ENCODE measurements at places on chromosomes 16 and 17. TPM values are rescaled to one million over a fixed set of nuclear protein-coding genes. Genes with fewer than 3 reads are reported as not detected.

CDH8 gene
- total RNA-seq, result not detected

ALOX12B gene
- not detected for total RNA-seq

ADAMTS18 gene
- total RNA-seq, result not detected

IL17C gene
- total RNA-seq, result not detected

SCN4A gene
- total RNA-seq, result 0.15 TPM

CDRT15 gene
- total RNA-seq, result not detected

PIPOX gene
- 3.0 TPM for total RNA-seq

PLLP gene
- total RNA-seq, result not detected

KRTAP3-2 gene
- not detected for total RNA-seq

TUBB3 gene
- 559 TPM for total RNA-seq

ABCA3 gene
- total RNA-seq, result 2.3 TPM

ABCA8 gene
- 85.1 TPM for total RNA-seq

ARHGDIG gene
- 0.73 TPM for total RNA-seq

ERI2 gene
- total RNA-seq, result 41.7 TPM

P3H4 gene
- total RNA-seq, result 64.2 TPM

FOXC2 gene
- total RNA-seq, result 1.0 TPM

PIGW gene
- 5.8 TPM for total RNA-seq

KRTAP1-1 gene
- total RNA-seq, result not detected

ZNF207 gene
- total RNA-seq, result 91.3 TPM

RDM1 gene
- 0.87 TPM for total RNA-seq

NEK8 gene
- total RNA-seq, result 4.4 TPM

TMED6 gene
- total RNA-seq, result 0.29 TPM

RPRML gene
- not detected for total RNA-seq

MT1G gene
- not detected for total RNA-seq

RNF157 gene
- total RNA-seq, result 1.7 TPM

KRT33B gene
- not detected for total RNA-seq

CEP131 gene
- total RNA-seq, result 10.8 TPM

HOXB5 gene
- 0.29 TPM for total RNA-seq

EZH1 gene
- total RNA-seq, result 25.6 TPM

PDIA2 gene
- total RNA-seq, result not detected

NR1D1 gene
- total RNA-seq, result 1.7 TPM

C16orf86 gene
- 9.6 TPM for total RNA-seq

PRAC1 gene
- total RNA-seq, result not detected

KDM6B gene
- total RNA-seq, result 5.1 TPM

RAB40B gene
- total RNA-seq, result 20.0 TPM

NPIPB6 gene
- 6.1 TPM for total RNA-seq

TEKT1 gene
- not detected for total RNA-seq

USH1G gene
- total RNA-seq, result under 0.01 TPM

ZNF423 gene
- total RNA-seq, result 0.99 TPM

TCAP gene
- total RNA-seq, result 0.50 TPM

EPX gene
- not detected for total RNA-seq
